ENCODE measurements at places on chromosomes 12 and 14.

DNA sequence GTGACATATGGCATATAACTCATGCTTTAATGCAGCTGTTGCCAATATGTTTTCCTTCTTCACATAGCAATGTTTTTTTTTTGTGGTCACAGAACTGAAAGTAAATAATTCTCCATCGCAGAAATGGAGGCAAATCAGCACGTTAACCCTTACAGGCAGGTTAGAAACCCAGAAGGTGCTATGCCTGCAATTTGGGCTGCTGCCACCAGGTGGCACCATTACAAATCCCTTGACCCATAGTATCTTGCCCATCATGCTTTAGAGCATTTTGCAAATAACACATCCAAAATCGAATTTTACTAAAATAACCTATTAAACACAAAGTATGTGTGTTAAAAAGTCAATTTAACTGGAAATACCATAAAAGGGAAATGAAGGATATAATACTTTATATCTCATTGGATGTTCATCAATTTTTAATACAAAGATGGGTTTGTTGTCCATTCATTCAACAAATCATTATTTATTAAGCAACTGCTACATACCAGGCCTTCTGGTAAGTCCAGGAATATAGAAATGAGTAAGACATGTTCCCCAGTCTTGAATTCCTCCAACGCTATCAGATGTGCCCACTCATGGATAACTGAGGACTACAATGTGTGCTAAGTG lies 340.1 kb downstream of the GLT1D1 start:
- no peaks in the 10 kb centered on the region for H3K4me1 ChIP-seq
- H3K27me3 ChIP-seq: no peaks in the 10 kb centered on the region
- H3K36me3 ChIP-seq: no peaks in the 10 kb centered on the region
- no peak overlapping the region for H3K4me3 ChIP-seq
- H3K27ac ChIP-seq: no peak overlapping the region

- no peak overlapping the region for H3K27ac ChIP-seq
- H3K4me3 ChIP-seq: no peak overlapping the region
- H3K4me1 ChIP-seq: peaks cover 22% of the 10 kb centered on the region
- peaks cover 13% of the 10 kb centered on the region for H3K36me3 ChIP-seq
- no peaks in the 10 kb centered on the region for H3K27me3 ChIP-seq
Measured at GRCh38 chr14:104872469-104873341, 7.6 kb downstream of the CEP170B start.

- DNase-seq: no peak
- H3K27me3 ChIP-seq: no peaks in the 10 kb centered on the region
- H3K36me3 ChIP-seq: no peaks in the 10 kb centered on the region
- peaks cover 31% of the 10 kb centered on the region for H3K4me1 ChIP-seq
- H3K27ac ChIP-seq: no peak overlapping the region
Measured at GRCh38 chr12:19243551-19243950, 114.0 kb downstream of the PLEKHA5 start.

DNA sequence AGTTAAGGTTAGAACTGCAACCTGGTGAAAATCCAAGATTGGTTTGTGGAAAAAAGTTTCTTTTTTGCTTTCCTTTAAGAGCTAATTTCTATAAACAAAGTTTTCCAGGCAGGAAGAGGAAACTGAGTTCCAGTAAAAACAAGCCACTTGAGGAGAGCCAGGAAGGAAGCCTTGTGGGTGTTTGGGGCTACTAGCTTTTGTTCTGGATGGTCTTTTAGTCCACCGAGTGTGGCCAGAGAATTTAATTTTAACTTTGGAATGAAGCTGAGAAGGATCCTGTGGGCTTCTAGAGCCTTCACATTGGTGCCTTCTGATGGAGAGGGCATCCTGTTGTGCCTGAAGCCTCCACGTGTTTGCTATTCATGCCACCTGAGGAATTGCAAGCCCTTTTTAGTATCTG lies 327.9 kb downstream of the C12orf75 start:
- peak overlapping the region; percentile 26 for H3K27ac ChIP-seq
- no peak for DNase-seq
- H3K4me3 ChIP-seq: no peak overlapping the region
- no peaks in the 10 kb centered on the region for H3K27me3 ChIP-seq
- H3K4me1 ChIP-seq: peaks cover 10% of the 10 kb centered on the region

Measured in esophagus muscularis mucosa (tissue), 4 donors.